ENCODE measurements at places on chromosomes 13 and 19. TPM values are rescaled to one million over a fixed set of nuclear protein-coding genes. Genes with fewer than 3 reads are reported as not detected.

DNA sequence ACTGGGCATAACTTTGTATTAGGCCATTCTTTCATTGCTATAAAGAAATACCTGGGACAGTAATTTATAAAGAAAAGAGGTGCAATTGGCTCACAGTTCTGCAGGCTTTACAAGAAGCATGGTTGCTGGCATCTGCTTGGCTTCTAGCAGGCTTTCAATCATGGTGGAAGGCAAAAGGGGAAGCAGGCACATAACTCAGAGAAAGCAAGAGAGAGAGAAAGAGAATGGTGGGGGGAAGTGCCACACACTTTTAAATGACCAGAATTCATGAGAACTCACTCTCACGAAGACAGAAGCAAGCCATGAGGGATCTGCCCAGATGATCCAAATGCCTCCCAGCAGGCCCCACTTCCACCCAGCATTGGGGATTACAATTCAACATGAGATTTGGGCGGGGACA, 179.7 kb downstream of the SPRY2 start:
- no peak for DNase-seq

GRCh38 chr19:12778017-12778904, 2.9 kb upstream of the HOOK2 start:
- no peak for DNase-seq

GRCh38 chr19:4618019-4618418, 21.3 kb upstream of the TNFAIP8L1 start:
- DNase-seq: no peak

DNA sequence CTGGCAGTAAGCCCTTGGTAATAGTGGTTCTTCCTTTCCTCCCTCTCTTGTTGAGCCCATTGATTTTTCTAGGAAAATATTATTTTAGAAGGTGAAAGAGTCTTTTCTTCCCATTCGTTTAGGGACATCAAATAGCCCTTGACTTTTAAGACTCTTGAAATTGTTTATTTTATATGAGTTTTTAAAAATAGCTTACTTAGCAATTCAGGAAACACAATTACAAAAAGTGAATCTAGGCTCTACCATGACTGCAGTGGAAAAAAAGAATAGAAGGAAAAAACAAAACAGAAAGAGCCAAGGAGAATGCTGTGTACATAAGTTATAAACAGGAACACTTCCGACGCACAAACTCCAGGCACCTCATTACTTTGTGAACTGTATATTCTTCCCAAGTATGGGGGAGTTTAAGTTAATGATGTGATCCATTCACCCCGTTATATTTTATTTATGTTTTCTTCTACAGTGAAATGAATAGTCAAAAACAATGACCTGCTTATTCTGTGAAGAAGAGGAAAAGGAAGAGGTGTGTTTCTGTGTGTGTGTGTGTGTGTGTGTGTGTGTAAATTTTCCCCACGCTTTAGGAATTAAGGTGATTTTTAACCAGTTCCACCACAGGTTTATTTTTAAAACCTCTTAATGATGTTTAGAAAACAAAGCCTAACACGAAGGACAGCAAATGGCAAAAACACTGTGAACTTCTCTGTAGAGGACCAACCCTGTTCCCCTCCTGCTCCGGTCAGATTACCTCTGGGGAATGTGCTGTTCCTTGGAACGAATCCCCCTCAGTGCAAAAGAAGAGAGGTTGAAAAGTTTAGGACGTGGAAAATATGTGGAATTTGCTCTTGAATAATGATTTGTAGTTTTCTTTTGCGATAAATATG, 266.3 kb downstream of the KLF5 start:
- DNase-seq: no peak

GRCh38 chr13:67186995-67187569, 43.1 kb downstream of the PCDH9 start:
- DNase-seq: no peak

DNA sequence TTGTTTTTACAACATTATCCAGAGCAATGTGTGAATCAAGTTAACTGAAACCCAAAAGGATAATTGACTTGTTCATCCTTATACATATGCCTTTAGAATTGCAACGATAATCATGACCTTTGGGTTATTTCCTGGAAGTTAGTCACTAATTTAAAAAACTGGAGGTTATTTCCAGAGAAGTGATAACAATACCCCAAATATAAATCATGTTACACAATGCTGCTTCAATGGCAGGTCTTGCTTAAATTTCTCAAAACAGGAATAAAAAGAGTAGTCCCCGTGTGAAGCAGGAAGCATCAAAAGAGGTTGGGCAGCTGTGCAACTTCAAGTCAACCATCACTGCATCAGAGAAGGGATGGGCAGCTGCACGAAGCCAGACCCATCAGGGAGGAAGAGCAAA, 134.4 kb downstream of the EFNB2 start:
- DNase-seq: no peak

- DNase-seq: no peak
Measured at GRCh38 chr13:110593430-110594130, 21.8 kb upstream of the NAXD start.

DNA sequence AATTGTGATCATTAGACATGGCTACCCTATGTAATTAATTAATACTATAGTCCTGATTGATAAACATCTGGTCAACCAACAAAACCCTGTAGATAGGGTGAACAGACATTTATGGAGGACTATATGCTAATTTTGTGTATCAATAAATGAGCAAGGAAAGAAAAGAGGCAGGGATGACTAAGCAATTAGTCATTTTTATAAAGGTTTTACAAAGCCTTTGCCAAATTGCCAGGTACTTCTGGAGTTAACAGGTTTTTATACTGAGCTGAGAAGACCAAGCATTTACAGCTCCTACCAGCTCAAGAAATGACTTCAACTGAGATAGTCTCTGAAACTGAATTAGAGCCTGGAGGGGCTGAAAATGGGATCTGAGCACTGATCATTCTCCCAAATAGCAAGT, 186.8 kb upstream of the PRR20A start:
- DNase-seq: no peak

GRCh38 chr19:7541475-7541824, 5.9 kb downstream of the PNPLA6 start:
- DNase-seq: no peak

- no peak for DNase-seq
Measured at GRCh38 chr19:7142771-7143170, 73.3 kb downstream of the ZNF557 start.

- no peak for DNase-seq
Measured at GRCh38 chr19:56110515-56111448, 10.3 kb downstream of the ZNF787 start.

DNA sequence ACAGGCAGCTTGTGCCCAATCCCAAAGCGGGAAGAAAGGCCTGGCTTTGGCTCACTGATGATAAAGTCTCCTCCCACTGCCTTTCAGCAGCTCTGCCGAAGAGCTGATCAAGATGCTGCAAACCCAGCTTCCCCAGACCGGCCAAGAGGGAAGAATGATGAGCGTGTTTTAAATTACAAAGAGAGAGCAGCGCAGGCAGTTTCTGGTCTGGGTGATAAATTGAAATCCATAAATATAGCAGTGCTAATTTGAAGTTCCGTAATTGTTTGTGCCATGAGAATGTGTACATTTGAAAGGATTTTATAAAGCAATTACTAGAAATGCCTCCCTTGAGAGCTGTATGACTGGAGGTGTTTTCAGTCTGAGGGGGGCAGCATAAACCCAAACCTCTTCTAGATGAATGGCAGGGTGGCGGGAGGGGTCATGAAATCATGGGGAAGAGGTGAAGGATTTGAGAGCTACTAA, 171.8 kb downstream of the STK24 start:
- no peak for DNase-seq

The CYP4F2 gene
- not detected for total RNA-seq

The AMH gene
- total RNA-seq: 0.95 TPM

The MYH14 gene
- 11.1 TPM for total RNA-seq

The PSG5 gene
- not detected for total RNA-seq

The ENOX1 gene
- total RNA-seq: 2.3 TPM

The KDELR1 gene
- 79.9 TPM for total RNA-seq

The RPS16 gene
- total RNA-seq: 716 TPM
